ENCODE measurements at places on chromosomes 6 and 20. TPM values are rescaled to one million over a fixed set of nuclear protein-coding genes. Genes with fewer than 3 reads are reported as not detected.

DNA sequence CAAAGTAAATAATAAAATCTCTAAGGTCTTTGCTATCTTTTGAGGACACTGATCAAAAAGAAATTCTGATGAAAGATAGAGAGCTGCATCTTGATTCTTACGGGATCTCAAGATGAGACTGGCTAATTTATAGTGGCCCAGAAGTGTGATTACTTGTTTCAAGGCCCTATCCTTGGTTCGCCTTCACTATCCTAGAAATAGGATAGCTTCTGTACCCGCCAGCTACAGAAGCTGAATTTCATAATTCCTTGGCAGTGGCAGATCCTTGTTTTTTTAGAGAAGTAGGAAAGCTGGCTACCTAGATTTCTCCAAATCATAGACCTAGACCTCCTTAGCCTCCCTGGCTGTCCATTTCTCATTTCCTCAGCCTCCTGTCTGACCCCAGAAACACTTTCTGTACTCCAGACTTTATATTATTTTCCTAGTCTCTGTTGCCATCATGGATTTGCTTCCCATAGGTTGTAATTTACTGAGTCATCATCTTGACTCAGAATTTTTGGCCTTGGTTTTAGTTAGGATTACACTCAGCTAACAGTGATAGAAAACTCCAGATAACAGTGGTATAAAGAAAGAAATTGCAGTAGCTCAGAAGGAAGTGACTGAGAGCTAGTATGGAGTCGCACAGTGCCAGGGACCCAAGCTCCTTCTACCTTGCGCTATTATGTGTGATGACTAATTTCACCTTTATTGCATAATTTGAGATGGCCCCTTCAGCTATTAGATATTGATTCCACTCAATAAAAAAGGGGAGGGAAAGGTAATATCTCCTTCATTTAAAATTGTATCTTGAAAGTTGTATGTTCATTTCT lies 27.7 kb downstream of the PHF3 start:
- peak; percentile 68 for DNase-seq

DNA sequence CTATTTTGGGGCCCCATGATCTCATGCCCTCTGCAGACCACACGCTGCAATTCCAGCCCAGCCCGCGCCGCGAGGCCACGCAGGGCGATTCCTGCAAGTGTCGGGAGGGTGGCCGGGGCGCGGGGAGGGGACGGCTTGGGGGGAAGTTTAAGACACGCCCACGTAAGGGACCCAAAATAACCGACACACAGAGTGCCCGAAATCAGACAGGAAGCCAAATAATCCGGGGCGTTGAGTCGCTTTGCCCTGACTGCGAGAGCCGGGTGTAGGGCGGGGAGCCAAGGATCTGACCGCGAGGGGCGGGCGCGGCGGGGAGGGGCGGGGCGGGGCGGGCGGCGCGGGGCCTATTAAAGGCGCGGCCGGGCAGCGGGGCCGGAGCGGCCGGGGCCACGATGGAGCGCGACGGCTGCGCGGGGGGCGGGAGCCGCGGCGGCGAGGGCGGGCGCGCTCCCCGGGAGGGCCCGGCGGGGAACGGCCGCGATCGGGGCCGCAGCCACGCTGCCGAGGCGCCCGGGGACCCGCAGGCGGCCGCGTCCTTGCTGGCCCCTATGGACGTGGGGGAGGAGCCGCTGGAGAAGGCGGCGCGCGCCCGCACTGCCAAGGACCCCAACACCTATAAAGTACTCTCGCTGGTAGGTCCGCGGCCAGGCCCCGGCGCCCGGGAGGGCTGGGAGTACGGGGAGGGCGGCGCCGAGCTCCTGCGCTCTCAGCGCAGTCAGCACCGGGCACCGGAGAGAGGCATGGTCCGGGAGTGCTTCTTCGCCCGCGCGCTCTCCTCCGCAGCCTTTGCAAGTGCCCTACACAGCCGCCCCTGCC lies at the start of gene ENPP1:
Gene ENPP1, plus strand, starts transcription at position 377 of the 816 bp plus-strand sequence. Its CDS starts 16 bp downstream, at position 393.
- DNase-seq: peak; percentile 52

TNFAIP3 gene
- 2.2 TPM for total RNA-seq

DNA sequence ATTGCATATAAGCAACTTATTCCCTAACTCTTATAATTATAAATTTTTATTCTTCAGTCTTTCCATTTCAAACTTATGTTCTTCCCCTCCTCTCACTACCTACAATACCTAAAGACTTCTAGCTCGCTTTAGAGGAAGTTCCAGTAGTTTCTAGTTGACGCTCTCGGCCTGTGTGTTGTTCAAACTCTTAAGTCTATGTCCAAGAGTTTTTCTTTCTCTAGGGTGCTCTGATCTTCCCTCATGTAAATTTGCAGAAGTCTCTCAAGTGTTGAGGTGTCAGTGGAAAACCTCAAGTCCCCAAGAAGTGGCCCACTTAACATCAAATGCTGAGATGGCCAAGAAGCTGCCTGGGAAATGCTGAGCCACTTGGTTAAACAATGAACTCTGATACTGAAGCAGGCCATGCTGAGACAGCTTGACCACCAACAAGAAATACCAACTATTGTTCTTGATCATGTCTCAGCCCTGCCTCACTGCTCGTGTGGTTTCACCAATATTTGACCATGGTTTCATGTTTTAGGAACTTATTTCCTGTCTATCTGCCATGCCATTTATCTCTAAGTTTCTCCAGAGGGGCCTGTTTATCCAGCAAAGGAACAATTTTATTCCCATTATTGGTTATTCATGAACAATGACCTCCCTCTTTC lies 100.9 kb upstream of the TCF21 start:
- DNase-seq: no peak

TOX2 gene
- 1.7 TPM for total RNA-seq

DNA sequence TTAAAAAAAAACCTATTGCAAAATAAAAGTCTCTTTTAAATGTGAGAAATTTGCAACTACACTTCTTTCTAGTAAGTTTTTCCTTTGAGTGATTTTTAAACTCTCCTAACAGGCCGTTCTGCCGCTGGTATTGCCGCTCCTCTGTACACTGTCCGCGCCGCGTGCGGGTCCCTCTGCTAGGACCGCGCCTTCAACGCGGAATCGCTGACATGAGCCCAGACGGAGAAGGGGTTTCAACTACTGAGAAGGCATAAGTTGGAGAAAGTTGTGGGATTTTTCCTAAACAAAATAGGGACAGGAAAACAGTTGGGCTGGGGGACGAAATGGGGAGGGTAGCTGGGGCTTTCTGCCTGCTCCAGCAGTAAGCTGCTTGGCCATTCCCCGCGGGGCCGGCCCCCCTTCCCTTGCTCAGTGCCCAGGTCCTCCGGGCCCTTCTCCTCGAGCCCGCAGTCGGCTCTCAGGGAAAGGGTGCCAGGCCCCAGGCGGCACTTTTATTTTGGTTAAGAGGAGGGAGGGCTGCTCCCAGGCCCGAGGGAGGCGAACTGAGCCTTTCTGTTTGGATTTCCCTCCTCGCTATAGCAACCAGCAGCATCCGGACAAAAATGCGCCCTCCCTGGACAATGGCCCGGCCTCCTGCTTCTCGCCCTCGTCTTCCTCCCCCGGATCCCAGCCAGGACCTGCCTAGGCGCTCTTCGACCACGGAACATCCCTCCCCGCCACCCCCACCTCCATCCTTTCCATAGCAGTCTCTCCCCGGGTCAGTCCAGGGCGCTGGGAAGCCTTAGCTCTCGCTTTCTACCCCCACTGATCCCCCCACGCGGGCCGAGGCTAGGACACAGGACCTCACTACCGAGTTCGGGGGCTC lies 6.8 kb upstream of the POU3F2 start:
- DNase-seq: no peak

DNA sequence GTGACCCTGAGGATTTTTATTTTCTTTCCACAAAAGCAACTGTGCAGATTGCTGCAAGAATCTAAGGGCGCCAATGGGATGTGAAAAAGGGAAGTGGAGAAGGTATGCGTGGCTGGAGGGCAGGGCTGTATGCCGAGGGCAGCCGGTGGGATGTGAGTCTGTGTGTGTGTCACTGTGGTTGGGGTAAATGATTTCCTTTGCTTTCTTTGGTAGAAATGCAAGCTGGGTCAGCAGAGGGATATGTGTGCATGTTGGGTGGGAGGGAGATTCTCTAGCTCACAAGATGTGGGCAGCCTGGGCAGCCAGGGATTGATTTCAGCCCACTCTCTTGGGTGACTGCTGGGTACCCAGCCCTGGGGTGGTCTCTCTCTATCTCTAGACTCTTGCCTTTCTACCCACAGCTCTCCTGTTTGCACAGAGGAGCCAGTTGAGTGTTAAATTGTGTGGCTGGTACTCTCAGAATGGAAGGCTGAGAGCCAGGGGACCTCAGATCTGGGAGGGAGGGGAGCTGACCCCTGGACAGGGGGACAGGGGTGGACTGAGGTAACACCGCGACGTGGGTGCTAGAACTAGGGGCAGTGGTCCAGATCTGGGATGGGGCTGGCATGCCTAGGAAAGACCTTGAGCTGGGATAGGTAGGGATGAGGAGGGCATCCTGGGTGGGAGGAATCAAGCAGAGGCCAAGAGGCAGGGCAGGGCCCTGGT lies 136.8 kb upstream of the RNF24 start:
- DNase-seq: peak; percentile 51

- no peak for DNase-seq
These were observed 69.9 kb upstream of the MYLIP start for GRCh38 chr6:16058929-16059345.

- no peak for DNase-seq
These were observed 86.4 kb upstream of the RIPOR2 start for GRCh38 chr6:25022140-25022553.

RAET1G gene
- total RNA-seq: 0.20 TPM

GNAS-AS1 gene
- total RNA-seq: 0.22 TPM

- no peak for DNase-seq
These were observed 9.4 kb upstream of the RAET1E start for GRCh38 chr6:149907317-149907716.

GRCh38 chr6:1591243-1591642 lies 18.5 kb upstream of the FOXC1 start:
- DNase-seq: no peak

RPS10 gene
- 1,478 TPM for total RNA-seq

DNA sequence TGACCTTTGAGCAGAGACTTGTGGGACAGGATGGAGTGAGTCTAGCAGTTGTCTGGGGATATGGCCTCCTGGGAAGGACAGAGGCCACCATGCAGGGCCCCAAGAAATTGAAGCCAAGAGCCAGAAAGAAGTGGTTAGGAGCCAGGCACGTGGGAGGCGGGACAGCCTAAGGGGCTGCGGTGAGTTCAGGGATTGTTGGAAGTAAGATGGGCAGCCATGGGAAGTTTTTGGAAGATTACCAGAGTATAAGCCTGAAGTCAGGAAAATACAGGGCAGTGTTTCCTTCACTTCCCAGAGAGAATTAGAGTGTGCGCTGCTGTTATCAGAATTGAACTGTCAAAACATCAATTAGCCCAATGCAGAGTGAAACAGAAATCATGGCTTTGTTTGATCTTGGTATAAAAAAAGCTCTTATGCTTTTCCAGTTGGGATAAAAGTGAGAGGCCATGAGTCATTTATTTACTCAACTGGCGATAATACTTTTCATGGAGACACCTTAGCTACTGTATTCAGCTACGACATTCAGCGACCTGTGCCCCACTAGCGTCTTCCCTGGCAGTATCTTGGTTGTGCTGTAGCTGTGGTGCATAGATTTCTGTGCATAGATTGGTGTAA lies 66.9 kb downstream of the PHACTR2 start:
- peak; percentile 23 for DNase-seq

SNAI1 gene
- 1.8 TPM for total RNA-seq

- no peak for DNase-seq
These were observed 49.4 kb upstream of the FNDC1 start for GRCh38 chr6:159119791-159120190.

NKAPL gene
- total RNA-seq: 0.22 TPM

ARFGEF2 gene
- total RNA-seq: 36.0 TPM

GRCh38 chr6:31446481-31446880 lies 43.1 kb downstream of the MICA start:
- DNase-seq: no peak

- DNase-seq: no peak
These were observed 12.0 kb downstream of the RAET1E start for GRCh38 chr6:149885888-149886287.

ATP6V1G2 gene
- total RNA-seq: 0.20 TPM

TMEM151B gene
- not detected for total RNA-seq

DNA sequence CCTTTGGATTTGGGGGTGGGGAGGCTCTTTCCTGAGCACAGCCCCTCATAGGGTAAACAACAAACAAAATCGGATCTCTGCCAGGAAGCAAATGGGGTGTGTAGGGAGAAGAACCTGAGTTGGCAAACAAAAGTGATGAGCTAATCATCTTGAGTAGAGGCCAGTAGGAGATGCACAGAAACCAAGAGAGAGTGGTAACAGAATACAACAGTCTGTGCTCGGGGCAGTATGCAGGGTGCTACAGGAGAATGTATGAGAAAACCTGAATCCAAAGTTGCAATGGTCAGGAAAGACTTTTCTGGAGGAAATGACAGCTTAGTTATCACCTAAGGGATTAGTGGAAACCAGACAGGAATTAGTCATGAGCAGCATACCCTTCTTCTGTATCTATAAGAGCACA lies 177.8 kb downstream of the CDKAL1 start:
- no peak for DNase-seq

STMND1 gene
- not detected for total RNA-seq

DNA sequence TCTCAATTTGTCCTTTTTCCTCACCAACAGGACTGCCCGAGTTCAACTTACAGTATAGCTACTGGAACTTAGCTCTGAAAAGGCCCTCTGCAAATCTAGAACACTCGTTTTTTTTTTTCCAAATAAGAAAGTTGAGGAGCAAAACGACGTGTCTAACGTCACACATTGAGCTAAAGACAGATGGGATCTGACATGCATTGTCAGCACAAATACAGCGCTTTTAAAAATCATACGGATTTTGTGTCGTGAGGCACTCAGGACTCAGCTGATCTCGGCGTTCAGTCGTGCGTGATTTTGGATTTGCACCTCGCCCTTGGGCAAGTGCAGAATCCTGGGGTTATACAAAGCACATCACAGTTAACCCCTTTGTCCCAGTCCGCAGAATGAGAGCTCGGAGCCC lies 94.7 kb upstream of the ZNF322 start:
- DNase-seq: no peak

GRCh38 chr6:16902502-16902901 lies 141.2 kb upstream of the ATXN1 start:
- DNase-seq: no peak

GRCh38 chr6:149060985-149061760 lies 256.3 kb upstream of the TAB2 start:
- peak; percentile 50 for DNase-seq

DNA sequence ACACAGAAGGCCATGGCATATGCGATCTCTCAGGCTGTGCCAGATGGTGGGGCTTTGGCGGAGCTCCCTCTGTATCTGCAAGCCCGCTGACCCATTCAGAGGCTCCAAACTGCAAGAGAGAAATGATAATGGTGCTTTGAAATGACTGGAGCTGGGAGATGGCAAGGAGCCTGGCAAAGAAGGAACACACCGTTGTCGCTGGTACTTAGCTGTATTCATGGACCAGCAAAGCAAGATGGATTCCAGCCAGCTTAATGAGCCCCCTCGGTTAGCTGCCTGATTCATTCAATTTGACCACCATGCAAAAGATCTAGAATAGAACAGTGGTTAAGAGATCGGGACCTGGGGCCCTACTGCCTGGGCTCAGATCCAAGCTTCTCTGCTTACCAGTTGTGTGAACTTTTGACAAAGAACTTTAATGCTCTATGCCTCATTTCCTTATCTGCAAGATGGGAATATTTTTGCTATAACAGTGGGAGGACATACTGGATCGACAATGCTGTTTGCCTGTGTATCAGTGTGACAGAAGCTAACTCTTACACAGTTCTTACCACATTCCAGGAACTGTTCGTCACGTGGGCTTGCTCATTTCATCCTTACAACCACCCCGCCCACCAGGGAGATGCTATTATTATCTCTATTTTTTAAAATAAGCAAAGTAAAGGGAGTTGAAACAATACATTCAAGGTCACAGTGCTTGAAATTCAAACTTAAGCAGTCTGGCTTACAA lies 317.8 kb upstream of the SULF2 start:
- no peak for DNase-seq

GRCh38 chr6:107598091-107598490 lies 108.2 kb downstream of the SOBP start:
- DNase-seq: no peak

ZBTB2 gene
- 6.0 TPM for total RNA-seq
